ENCODE measurements at places on chromosomes 1 and 21.

GRCh38 chr1:239856924-239857323 lies 234.8 kb upstream of the FMN2 start:
- DNase-seq: no peak

DNA sequence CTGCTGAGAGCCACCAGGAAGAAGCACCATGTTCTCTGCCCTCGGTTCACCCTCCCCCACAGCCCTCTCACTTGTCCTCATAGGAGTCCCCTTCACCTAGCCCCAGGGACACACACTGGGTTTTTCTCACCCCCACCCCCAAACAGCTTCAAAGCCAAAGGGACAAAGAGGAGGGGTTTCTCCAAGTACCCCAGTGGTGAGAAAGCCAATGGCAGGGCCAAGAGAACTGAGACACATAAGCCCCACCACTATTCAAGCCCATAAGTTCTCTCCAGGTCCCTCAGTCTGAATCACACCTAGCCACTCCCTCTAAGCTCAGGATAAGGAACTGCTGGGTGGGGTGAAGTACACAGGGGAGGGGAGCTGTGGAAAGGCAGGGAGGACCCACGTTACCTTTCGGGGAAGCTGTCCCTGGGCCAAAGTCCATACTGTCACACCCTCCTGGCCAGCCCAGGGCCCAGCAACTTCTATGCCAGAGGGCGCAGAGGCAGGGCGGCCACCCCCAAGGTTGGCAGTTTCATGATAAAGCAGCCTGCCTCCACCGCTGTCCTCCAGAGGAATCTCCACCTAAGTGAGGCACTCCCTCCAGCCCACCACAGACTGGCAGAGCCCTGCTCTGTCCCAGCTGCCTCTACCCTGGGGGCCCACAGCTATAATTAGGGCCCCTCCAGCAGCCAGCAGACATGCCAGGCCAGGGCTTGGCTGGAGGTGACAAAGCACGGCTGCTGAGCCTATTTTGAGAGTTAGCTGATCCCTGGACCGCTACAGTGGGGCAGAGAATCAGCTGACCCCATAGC lies 39.0 kb upstream of the PPP1R15B start:
- no peak for DNase-seq

GRCh38 chr1:89260042-89260441 lies 12.6 kb downstream of the GBP5 start:
- DNase-seq: no peak

DNA sequence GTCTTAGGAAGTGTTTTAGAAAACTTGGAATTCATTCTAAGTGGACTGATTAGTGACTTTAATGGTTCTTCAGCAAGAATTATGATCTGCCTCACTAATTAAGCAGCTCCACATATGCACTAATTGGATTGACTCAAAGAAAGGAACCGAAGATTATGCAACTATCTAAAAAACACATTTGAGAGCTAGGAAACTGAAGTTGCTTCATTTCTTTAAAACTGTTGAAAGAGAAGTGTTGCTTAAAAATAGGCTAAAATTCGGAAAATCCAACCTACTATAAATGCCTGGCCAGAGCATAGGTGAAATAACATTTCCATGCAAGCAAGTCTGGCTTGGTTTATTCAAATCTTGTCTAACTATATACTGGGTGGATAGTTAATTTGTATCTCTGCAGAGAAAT lies 502.9 kb upstream of the ZRANB2 start:
- DNase-seq: no peak

- DNase-seq: no peak
These were observed 579 bp downstream of the PTCH2 start for GRCh38 chr1:44842486-44842861.

DNA sequence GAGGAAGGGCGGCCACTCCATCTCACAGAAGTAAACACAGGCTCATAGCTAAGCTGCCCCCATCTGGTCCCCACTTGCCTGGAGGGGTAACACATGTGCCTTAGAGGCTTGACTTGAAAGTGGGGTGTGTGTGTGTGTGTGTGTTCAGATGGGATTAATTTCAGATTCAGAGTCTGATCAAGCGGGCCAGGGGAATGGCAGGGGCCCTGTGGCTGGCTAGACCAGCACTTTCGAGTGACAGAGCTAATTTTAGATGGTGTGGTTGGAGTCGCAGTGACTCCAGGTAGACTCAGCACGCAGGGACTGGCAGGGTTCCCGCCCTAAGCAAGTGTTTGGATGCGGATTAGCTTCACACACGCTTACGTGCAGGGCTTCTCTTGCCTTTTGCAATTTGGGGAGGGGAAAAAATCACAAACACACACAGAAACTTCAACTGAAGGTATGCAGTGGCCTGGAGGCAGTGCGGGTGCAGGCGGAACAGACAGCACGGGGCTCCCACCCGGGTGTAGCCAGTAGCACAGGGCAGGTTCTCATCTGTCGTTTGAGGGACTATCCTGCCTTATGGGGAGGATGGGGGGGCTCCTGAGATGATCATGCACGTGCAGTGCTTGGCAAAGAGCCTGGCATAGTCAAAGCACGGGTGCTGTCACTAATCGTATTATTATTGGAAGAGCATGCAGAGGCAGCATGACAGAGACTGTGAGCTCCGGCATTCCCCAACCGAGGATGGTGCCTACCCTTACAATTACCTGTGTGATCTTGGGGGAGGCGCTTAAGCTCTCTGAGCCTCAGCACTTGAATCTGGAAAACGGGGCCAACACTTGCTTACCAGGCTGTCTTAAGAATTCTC lies 1.3 kb downstream of the EDN2 start:
- no peak for DNase-seq

DNA sequence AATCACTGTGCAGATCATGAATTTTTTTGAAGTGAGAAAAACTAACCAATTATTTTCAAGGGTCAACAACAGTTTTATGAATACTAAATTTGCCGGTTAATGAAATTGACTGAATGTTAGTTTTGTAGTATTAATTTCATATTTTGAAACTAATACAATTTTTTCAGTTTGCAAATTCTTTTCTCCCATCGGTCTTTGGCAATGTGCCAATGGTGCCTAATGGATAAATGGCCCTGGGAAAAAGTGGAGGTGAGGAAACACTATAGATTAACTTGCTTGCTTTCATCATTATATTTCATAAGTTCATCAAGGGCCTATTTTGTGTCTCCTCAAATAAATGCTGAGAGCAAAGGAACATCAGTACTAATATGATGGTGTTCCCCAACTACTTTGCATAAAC lies 4.1 kb downstream of the C1orf141 start:
- no peak for DNase-seq

GRCh38 chr1:205210756-205211168 lies 740 bp downstream of the DSTYK start:
- DNase-seq: no peak

DNA sequence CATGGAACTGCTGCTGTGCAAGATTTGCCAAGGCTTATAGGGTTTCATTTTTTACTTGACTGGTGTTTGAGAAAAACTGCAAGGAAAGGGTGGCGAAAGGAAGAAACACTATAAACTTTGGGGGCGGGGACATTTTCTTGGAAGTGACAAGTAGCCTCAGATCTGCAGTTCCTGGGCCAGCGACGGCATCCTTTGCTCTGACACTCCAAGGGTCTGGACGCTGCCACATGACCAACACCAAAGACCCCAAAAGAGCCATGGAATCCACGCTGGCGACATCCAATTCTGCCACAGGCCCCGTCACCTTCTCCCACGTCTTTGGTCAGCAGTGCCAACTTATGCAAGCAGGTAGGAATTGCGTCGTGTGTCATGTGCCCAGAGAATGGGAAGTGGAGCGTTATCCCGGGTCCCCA lies 193.4 kb downstream of the PRDM2 start:
- DNase-seq: no peak

- DNase-seq: no peak
These were observed 18.7 kb downstream of the STK40 start for GRCh38 chr1:36367066-36367465.

GRCh38 chr21:25029580-25029979 lies 577.7 kb downstream of the MRPL39 start:
- DNase-seq: no peak

GRCh38 chr1:175591083-175591743 lies 152.2 kb downstream of the TNR start:
- no peak for DNase-seq
